ENCODE measurements at places on chromosomes 1 and 21. TPM values are rescaled to one million over a fixed set of nuclear protein-coding genes. Genes with fewer than 3 reads are reported as not detected.
A peak's percentile ranks its signal among the peaks of the same experiment; 100 is the strongest.

TPR gene
- 120 TPM for total RNA-seq

- no peaks in the 10 kb centered on the region for H3K36me3 ChIP-seq
- no peak overlapping the region for H3K27ac ChIP-seq
- H3K27me3 ChIP-seq, result no peaks in the 10 kb centered on the region
These were observed 90.4 kb upstream of the ZC3H11B start for GRCh38 chr1:219703368-219703639.

HEYL gene
- total RNA-seq, result 0.08 TPM

GPR3 gene
- 3.5 TPM for total RNA-seq

DNA sequence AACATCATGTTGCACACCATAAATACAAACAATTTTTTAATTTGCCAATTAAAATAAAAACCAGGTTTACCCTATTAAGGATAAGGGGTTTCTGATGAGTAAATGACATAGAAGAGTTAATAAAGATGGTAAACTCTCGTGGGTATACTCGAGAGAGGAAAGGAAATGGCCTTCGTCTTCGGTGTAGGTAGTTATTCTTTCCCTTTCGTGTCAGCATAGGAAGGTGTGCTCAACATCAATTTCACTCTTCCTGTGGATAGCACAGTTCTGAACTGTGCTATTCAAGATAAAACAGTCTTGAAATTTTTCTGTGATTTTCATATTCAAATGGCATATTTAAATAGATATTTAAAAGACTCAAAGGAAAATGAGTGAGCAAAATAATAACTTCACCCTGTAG, 98.2 kb downstream of the RGL1 start:
- DNase-seq, result no peak
- peaks cover 3% of the 10 kb centered on the region for H3K36me3 ChIP-seq
- H3K4me3 ChIP-seq, result no peak overlapping the region

S100A12 gene
- not detected for total RNA-seq

UMODL1 gene
- total RNA-seq, result not detected

CLDN8 gene
- total RNA-seq, result not detected

DNA sequence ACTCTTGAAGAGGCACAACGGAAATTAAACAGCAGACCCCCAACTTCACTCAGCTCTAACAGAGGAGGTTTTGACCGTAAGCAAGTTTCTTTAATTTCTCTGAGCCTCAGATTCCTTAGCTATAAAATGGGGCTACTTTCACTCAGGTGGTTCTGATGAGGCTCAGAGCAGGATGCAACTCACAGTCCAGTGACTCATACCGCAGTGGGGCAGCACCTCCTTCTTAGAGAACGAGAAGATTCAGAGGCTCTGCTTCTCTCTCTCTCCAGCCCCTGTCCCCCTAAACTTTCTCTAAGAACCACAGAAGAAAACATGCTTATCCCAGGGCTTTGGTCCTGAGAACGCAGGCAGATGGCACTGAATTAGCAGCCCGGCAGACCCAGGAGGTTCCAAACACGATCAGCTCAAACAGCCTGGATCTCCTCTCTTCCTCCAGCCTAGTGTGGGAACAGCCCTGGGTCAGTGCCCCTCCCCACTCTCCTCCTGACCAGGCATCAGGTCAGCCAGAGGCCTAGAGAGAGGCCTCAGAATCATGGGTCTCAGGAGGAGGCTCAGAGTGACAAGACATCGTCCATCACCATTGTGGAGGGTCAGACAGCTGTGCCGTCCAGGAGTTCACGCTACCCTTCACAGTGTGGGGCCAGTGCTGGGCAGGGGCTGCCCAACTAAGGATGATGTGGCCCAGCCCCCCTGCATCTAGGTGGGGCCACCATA, 433.0 kb downstream of the PTPRU start:
- H3K36me3 ChIP-seq, result no peaks in the 10 kb centered on the region
- DNase-seq, result no peak
- no peaks in the 10 kb centered on the region for H3K4me1 ChIP-seq
- H3K27me3 ChIP-seq, result peaks cover 23% of the 10 kb centered on the region
- no peak overlapping the region for H3K27ac ChIP-seq

DNA sequence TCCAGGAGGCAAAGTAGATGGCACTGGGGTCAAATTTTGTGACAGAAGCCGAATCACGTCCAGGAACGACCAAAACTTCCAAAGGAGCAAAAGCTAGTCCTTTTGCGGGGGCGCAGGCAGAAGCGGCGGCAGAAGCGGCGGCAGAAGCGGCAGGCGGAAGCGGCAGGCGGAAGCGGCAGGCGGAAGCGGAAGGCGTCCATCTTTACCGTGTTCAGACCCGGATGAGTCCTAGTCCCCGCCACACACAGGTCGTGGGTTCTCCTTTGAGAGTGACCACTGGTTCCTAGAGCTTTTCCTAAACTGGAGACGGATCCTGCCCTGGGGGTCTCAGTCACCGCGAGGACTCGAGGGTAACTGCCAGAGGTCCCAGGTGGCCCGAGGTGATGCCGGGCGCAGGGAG, 53.6 kb downstream of the POFUT2 start:
- H3K27ac ChIP-seq, result no peak overlapping the region
- H3K27me3 ChIP-seq, result peaks cover 23% of the 10 kb centered on the region
- no peaks in the 10 kb centered on the region for H3K36me3 ChIP-seq
- H3K4me1 ChIP-seq, result no peaks in the 10 kb centered on the region

DNA sequence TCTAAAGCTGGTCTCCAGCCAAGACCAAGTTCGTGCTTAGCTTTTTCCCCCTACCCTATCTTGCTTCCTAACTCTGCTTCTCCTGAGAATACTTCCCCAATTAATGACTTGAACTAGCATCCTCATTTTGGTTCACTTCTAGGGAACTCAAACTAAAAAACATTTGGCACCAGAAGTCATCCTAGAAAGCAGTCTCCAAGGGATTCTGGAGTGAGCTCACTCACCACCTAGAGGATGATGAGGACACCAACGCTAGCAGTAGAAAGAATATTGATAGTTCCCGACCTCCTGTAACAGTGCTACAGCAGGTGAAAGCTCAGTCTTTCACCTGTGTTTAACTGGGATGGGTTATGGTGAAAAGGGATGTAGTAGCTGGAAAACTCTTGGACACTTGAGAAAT, 4.7 kb upstream of the PSMB2 start:
- H3K4me1 ChIP-seq, result peaks cover 2% of the 10 kb centered on the region
- H3K27ac ChIP-seq, result no peak overlapping the region
- DNase-seq, result no peak
- H3K27me3 ChIP-seq, result peaks cover 37% of the 10 kb centered on the region
- no peak overlapping the region for H3K4me3 ChIP-seq
- H3K36me3 ChIP-seq, result peaks cover 3% of the 10 kb centered on the region

DNA sequence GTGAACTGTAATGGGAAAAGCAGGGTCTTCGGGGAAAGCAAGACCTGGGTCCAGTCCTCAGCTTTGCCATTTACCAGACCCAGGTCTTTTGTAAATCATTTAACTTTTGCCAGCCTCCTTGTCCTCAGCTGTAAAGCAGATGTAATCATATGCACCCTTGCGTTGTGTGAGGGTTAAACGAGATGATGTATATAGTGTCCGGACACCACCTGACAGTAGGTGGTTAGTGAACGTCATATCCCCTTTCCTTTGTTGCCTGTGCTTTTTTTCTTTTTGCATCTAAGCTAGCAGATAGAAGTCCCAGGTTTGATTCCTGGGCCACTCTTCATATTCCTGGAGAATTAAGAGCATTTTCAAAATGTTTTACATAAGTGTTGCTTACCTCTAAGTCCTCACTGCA, 28.5 kb downstream of the IL12RB2 start:
- peak overlapping the region; percentile 52 for H3K4me3 ChIP-seq
- H3K36me3 ChIP-seq, result peaks cover 78% of the 10 kb centered on the region
- H3K4me1 ChIP-seq, result peaks cover 81% of the 10 kb centered on the region
- no peak for DNase-seq
- peak overlapping the region; percentile 82 for H3K27ac ChIP-seq

OR2L3 gene
- not detected for total RNA-seq

- H3K36me3 ChIP-seq, result no peaks in the 10 kb centered on the region
- DNase-seq, result no peak
- no peaks in the 10 kb centered on the region for H3K4me1 ChIP-seq
These were observed 208.2 kb upstream of the GRIK3 start for GRCh38 chr1:37242501-37242900.

NAV1 gene
- total RNA-seq, result 1.3 TPM

DNA sequence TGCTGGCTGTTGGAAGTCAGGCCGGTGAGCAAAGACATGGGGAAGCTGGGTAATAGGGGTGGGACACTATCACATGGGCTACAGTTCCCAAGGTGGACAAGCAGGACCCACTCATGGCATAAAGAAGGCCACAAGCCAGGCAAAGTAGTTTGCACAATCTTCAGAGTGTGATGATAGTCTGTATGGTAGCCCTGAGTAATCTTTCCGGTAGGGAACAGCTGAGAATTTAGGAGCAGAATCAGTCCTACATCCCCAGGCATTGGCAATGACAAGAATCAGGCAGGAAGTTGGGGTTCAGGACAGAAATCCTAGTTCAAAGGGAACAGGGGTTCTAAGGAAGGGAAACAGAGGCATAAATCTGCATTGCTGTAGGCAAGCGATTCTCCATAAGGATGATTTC, 23.9 kb upstream of the SPATA6 start:
- peaks cover 4% of the 10 kb centered on the region for H3K4me1 ChIP-seq
- no peak overlapping the region for H3K4me3 ChIP-seq
- DNase-seq, result no peak

DNA sequence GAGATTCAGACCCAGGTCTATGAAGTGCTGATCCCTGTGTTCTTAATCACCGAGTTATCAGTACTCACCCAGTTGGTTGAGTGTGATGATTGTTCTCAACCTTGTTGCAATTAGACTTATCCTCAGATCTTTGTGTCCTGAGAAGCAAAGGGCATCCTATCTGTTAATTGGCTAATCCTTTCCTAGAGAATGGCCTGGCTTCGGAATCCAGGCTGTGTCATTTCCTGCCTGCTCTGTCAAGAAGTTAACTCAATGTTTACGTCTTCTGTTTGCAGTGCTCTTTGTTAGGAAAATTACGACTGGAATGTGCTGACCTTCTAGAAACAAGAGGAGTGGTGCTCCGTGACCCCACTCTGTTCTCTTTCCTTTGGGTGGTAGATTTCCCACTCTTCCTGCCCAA, 14.7 kb downstream of the GAS5 start:
- no peak for DNase-seq
- peaks cover 31% of the 10 kb centered on the region for H3K36me3 ChIP-seq
- H3K27ac ChIP-seq, result no peak overlapping the region
- no peaks in the 10 kb centered on the region for H3K4me1 ChIP-seq

- no peaks in the 10 kb centered on the region for H3K36me3 ChIP-seq
- no peaks in the 10 kb centered on the region for H3K4me1 ChIP-seq
- H3K27me3 ChIP-seq, result peaks cover 9% of the 10 kb centered on the region
- H3K4me3 ChIP-seq, result no peak overlapping the region
- no peak overlapping the region for H3K27ac ChIP-seq
These were observed 102.7 kb upstream of the AJAP1 start for GRCh38 chr1:4551706-4552105.

ARHGEF2 gene
- total RNA-seq, result 148 TPM

DNA sequence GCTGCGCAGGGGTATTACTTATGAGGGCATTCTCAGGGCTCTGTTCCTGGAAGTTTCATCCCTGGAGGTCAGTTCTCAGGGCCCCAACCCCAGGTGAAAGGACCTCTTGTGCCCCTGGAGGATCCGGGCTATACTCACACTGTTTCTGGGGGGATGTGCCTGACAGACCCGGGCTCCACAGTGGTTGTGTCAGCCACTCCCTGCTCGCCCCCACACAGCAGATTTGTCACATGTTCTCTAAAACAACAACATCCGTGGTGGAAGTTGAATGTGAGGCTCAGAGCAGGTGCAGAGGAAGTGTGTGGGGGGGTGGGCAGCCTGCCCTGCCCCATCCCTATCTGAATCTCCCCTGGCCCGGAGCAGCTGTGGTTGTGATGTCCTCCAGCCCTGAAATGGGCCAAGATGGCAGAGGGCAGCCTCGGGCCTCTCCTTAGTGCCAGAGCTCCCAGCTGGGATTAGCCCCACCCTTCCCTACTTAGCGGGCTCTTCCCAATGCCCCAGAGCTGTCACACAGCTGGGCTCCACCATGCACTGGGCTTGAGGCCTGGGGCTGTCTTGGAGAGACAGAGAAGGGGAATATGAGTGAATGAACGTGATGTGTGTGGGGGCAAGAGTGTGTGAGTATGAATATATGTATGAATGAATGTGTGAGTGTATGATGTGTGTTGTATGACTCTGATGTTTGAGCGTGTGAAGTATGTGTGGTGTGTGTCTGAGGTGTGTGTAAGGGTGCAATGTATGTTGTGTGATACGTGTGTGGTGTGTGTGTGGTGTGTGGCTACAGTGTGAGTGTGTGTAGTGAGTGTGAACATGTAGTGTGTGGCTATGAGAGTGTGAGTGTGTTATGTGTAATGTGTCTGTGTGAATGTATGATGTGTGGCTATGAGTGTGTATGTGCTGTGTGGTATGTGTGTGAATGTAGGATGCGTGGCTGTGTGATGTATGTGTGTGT, 1.5 kb upstream of the FCMR start:
- peaks cover 11% of the 10 kb centered on the region for H3K36me3 ChIP-seq
- peaks cover 32% of the 10 kb centered on the region for H3K4me1 ChIP-seq
- peak; percentile 75 for DNase-seq
- H3K27me3 ChIP-seq, result no peaks in the 10 kb centered on the region
- H3K27ac ChIP-seq, result no peak overlapping the region
- no peak overlapping the region for H3K4me3 ChIP-seq

GRCh38 chr1:191222206-191222605, 744.5 kb upstream of the BRINP3 start:
- H3K4me1 ChIP-seq, result no peaks in the 10 kb centered on the region
- H3K27me3 ChIP-seq, result no peaks in the 10 kb centered on the region
- H3K27ac ChIP-seq, result no peak overlapping the region
- no peak for DNase-seq
- H3K4me3 ChIP-seq, result no peak overlapping the region

APCS gene
- total RNA-seq, result not detected

GRCh38 chr21:44079446-44079845, 27.8 kb upstream of the PWP2 start:
- no peak for DNase-seq
- no peak overlapping the region for H3K4me3 ChIP-seq
- H3K4me1 ChIP-seq, result peaks cover 59% of the 10 kb centered on the region
- H3K36me3 ChIP-seq, result peaks cover 64% of the 10 kb centered on the region
- H3K27ac ChIP-seq, result peak overlapping the region; percentile 59
- H3K27me3 ChIP-seq, result no peaks in the 10 kb centered on the region

DNA sequence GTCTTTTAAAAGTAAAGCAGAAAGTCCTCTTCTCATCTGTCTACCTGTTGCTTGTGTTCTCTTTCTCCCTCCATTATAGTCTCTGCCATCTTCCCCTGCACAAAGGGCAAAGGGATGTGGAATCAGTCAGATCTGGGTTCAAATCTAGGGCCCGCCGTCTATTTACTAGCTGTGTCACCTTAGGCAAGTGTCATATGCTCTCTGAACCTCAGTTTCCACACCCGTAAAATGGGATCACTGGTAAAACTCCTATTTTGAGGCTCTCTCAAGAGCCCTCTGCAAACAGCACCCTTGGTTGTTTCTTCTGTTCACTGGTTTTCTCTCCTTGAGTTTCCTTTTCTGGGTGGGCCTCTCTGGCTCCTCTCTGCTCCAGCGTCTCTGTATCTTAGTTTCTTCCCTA, 2.6 kb upstream of the PTPRU start:
- peaks cover 30% of the 10 kb centered on the region for H3K4me1 ChIP-seq
- H3K27ac ChIP-seq, result no peak overlapping the region
- H3K36me3 ChIP-seq, result no peaks in the 10 kb centered on the region
- H3K4me3 ChIP-seq, result no peak overlapping the region
- peaks cover 27% of the 10 kb centered on the region for H3K27me3 ChIP-seq

MROH7 gene
- total RNA-seq, result 0.14 TPM

FAM163A gene
- not detected for total RNA-seq

ALG14 gene
- total RNA-seq, result 4.1 TPM

- H3K4me1 ChIP-seq, result no peaks in the 10 kb centered on the region
- no peak for DNase-seq
- H3K4me3 ChIP-seq, result no peak overlapping the region
- H3K27me3 ChIP-seq, result peaks cover 7% of the 10 kb centered on the region
- no peak overlapping the region for H3K27ac ChIP-seq
These were observed 166.0 kb upstream of the C8B start for GRCh38 chr1:57131701-57132394.
